Hepatocyte (in vitro differentiated cells): ENCODE measurements at places on chromosomes 3 and 15.

DNA sequence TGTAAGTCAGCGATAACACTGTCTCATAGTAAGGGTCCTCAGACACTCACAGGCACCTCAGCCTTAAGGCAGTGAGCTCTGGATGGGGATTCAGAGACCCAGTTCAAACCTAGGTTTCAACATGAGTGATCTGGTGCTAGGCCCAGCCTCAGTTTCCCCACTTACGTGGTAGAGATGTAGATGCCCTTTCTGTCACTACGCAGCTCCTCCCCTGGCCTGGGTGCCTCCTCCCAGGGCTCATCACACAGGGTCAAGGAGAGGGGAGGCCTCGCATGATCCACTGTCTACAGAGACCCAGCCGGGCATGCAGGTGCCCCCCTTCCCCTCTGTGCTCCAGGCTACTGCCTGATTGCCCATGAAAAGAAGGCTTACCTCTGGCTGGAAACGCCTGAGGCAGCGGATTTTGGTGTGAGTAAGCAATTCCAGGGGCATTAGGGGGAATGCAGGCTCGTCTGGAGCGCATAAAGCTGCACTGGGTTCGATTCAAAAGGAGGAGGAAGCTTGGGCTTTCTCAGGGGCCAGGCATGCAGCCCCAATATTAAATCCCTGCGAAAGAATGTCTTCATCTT lies 69.8 kb upstream of the ANKRD34C start:
- H3K27me3 ChIP-seq, result peaks cover 51% of the 10 kb centered on the region
- H3K4me3 ChIP-seq, result no peak overlapping the region
- H3K27ac ChIP-seq, result no peak overlapping the region
- no peaks in the 10 kb centered on the region for H3K4me1 ChIP-seq

GRCh38 chr3:46091046-46091445 lies 63.8 kb upstream of the XCR1 start:
- DNase-seq, result no peak
- no peaks in the 10 kb centered on the region for H3K36me3 ChIP-seq
- H3K4me3 ChIP-seq, result no peak overlapping the region

- H3K4me1 ChIP-seq, result no peaks in the 10 kb centered on the region
- DNase-seq, result no peak
- no peak overlapping the region for H3K4me3 ChIP-seq
- H3K27ac ChIP-seq, result no peak overlapping the region
These were observed 39.8 kb downstream of the RIOX2 start for GRCh38 chr3:97932387-97932801.

DNA sequence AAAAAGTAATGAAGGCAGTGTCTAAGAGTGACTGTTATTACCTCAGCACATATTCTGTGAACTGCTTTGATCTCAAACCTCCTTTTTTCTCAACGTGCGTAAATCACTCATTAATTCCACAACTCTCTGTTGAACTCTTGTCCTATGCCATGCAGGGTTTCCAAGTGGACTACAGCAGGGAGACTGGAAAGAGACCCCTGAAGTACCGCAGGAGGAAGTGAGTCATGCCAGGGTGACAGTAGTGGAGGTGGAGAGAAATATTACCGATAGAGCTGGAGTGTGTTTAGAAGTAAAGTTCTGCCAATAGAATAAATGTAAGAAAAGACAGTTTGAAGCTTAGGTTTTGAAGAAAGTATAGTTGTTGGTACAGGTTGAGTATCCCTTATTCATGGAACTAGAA lies 908.9 kb downstream of the ROBO1 start:
- H3K27me3 ChIP-seq, result no peaks in the 10 kb centered on the region
- no peak overlapping the region for H3K27ac ChIP-seq
- DNase-seq, result no peak
- no peaks in the 10 kb centered on the region for H3K36me3 ChIP-seq

- peaks cover 24% of the 10 kb centered on the region for H3K4me1 ChIP-seq
- no peaks in the 10 kb centered on the region for H3K36me3 ChIP-seq
- no peak overlapping the region for H3K4me3 ChIP-seq
- no peak overlapping the region for H3K27ac ChIP-seq
These were observed 87.8 kb downstream of the IGF2BP2 start for GRCh38 chr3:185737020-185737419.

DNA sequence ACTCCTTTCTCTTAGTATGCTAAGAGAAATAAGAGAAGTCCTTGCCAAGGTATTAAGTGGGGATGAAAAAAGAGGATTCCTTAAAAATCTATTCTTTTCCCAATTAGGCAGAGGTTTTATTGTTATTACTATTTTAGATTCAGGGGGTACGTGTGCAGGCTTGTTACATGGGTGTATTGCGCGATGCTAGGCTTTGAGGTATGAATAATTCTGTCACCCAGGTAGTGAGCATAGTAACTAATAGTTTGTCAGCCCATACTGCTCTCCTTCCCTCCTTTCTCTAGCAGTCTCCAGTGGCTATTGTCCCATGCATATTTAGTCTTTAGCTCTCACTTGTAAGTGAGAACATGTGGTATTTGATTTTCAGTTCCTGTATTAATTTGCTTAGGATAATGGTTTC lies 83.9 kb downstream of the LEKR1 start:
- H3K27ac ChIP-seq, result no peak overlapping the region
- no peak for DNase-seq
- H3K27me3 ChIP-seq, result no peaks in the 10 kb centered on the region
- no peaks in the 10 kb centered on the region for H3K4me1 ChIP-seq

GRCh38 chr3:138578961-138579574 lies 15.0 kb downstream of the CEP70 start:
- H3K27me3 ChIP-seq, result no peaks in the 10 kb centered on the region
- no peak for DNase-seq
- no peaks in the 10 kb centered on the region for H3K36me3 ChIP-seq
- H3K27ac ChIP-seq, result no peak overlapping the region
- no peaks in the 10 kb centered on the region for H3K4me1 ChIP-seq

GRCh38 chr3:82294609-82295008 lies 533.2 kb upstream of the GBE1 start:
- H3K4me3 ChIP-seq, result no peak overlapping the region
- H3K4me1 ChIP-seq, result no peaks in the 10 kb centered on the region
- H3K27ac ChIP-seq, result no peak overlapping the region
- DNase-seq, result no peak
- no peaks in the 10 kb centered on the region for H3K36me3 ChIP-seq

DNA sequence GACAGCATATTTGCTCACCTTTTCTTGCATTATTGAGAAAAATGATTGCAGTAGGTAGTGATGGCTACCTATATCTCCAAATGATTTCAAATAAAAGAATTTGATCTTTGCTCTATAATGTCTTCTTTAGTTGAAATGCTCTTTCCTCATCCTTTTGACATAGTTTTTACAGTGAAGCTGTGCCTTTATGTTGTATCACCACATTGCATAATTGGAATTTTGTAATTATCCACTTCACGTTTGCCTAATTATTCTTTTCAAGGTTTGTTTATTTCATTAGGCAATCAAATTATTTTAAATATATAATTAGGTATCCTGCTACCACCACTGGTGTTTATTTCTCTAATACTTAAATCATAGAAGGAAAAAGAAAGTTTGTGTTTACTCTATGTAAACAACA lies 21.3 kb upstream of the P2RY13 start:
- H3K27ac ChIP-seq, result no peak overlapping the region
- H3K36me3 ChIP-seq, result no peaks in the 10 kb centered on the region
- H3K27me3 ChIP-seq, result no peaks in the 10 kb centered on the region
- DNase-seq, result no peak
- no peak overlapping the region for H3K4me3 ChIP-seq
- no peaks in the 10 kb centered on the region for H3K4me1 ChIP-seq

GRCh38 chr15:74742422-74742821 lies 6.2 kb upstream of the CYP1A2 start:
- H3K36me3 ChIP-seq, result no peaks in the 10 kb centered on the region
- H3K4me3 ChIP-seq, result no peak overlapping the region
- no peak overlapping the region for H3K27ac ChIP-seq
- H3K4me1 ChIP-seq, result no peaks in the 10 kb centered on the region

DNA sequence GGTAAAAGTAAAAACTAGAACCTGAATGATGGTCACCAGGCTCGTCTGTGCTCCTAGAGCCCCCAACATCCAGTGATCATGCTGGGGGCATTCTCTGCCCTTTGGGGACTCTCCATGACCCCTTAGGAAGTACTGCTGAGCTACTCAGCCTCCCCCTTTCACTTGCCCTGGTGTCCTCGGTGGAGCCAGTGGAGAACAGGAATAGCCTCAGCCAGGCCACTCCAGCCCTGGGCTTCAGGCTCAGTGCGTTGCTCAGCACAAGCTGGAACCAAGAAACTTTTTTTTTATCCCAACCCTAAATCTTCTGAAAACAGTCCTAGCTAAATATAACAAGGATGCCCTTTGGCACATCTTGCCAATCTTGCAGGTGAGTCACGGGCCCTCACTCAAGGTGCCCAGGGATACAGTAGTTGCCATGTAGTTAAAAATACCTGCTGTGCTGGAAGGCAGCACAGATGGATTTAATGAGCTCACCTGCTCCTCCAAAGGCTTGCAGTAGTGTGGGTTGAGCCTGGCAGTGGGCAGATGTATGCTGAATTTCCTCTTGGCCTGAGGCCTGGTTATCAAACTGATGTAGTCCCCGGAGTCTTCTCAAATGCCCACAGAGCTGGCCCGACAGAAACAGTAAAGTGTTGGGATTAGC lies 46.9 kb upstream of the TMEM158 start:
- no peak overlapping the region for H3K27ac ChIP-seq
- no peaks in the 10 kb centered on the region for H3K27me3 ChIP-seq
- DNase-seq, result no peak
- no peaks in the 10 kb centered on the region for H3K4me1 ChIP-seq

DNA sequence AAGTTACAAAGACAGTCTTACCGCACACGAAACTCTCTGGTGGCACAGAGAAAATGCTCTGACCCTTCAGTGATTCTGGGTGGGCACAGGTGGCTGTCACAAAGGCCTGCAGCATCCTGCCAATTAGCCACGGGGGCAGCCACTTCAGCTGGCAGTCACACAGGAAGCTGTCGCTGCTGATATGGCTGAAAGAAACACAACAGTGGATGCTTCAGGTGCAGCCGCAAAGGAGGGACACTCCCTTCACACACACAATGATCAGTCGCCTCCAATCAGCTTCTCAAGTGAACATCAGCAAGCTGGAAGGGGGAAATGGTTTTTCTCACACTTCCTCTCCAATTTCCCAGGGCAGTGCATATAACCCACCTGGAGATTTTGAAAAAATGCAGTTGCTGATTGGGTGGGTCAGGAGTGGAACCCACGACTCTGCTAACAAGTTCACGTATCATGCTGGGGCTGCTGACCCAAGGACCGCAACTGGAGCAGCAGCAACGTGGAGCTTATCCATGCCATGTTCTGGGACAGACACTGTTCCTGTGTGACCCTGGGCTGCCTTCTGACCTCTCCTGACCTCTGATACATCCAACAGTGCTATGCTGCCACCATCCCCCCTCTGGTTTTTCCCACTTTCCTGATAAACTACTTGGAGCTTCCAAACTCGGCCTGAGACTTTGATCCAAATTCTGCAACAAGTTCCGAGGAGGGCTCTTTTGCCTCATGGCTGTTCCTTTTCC lies 106.6 kb downstream of the LRIG1 start:
- H3K27me3 ChIP-seq, result no peaks in the 10 kb centered on the region
- no peak for DNase-seq
- no peaks in the 10 kb centered on the region for H3K36me3 ChIP-seq
- no peak overlapping the region for H3K27ac ChIP-seq
- no peak overlapping the region for H3K4me3 ChIP-seq

- H3K27ac ChIP-seq, result no peak within 1 kb of the TSS
- peaks cover 25% of the 10 kb centered on the region for H3K27me3 ChIP-seq
- H3K4me1 ChIP-seq, result no peaks in the 10 kb centered on the region
- no peaks in the 10 kb centered on the region for H3K36me3 ChIP-seq
These were observed at the start of gene RAB6B for GRCh38 chr3:133895208-133896001. TSS of gene RAB6B (minus strand) at chr3:133895882. CDS start at chr3:133895466, 416 bp downstream.

- H3K4me1 ChIP-seq, result peaks cover 15% of the 10 kb centered on the region
- H3K27ac ChIP-seq, result no peak overlapping the region
- no peak for DNase-seq
- peaks cover 3% of the 10 kb centered on the region for H3K27me3 ChIP-seq
- no peaks in the 10 kb centered on the region for H3K36me3 ChIP-seq
- no peak overlapping the region for H3K4me3 ChIP-seq
These were observed 2.0 kb upstream of the IL16 start for GRCh38 chr15:81194723-81195122.

- H3K4me1 ChIP-seq, result no peaks in the 10 kb centered on the region
- H3K27ac ChIP-seq, result no peak overlapping the region
- H3K4me3 ChIP-seq, result no peak overlapping the region
- H3K27me3 ChIP-seq, result no peaks in the 10 kb centered on the region
These were observed 738.3 kb upstream of the CFAP20DC start for GRCh38 chr3:59788133-59788532.

- no peak overlapping the region for H3K27ac ChIP-seq
- H3K4me1 ChIP-seq, result peaks cover 24% of the 10 kb centered on the region
- H3K27me3 ChIP-seq, result no peaks in the 10 kb centered on the region
- no peak overlapping the region for H3K4me3 ChIP-seq
- DNase-seq, result no peak
These were observed 68.7 kb downstream of the AAGAB start for GRCh38 chr15:67185621-67186225.

GRCh38 chr3:72371431-72371830 lies 476.8 kb downstream of the SHQ1 start:
- no peaks in the 10 kb centered on the region for H3K27me3 ChIP-seq
- no peaks in the 10 kb centered on the region for H3K36me3 ChIP-seq
- H3K4me1 ChIP-seq, result no peaks in the 10 kb centered on the region
- no peak for DNase-seq

DNA sequence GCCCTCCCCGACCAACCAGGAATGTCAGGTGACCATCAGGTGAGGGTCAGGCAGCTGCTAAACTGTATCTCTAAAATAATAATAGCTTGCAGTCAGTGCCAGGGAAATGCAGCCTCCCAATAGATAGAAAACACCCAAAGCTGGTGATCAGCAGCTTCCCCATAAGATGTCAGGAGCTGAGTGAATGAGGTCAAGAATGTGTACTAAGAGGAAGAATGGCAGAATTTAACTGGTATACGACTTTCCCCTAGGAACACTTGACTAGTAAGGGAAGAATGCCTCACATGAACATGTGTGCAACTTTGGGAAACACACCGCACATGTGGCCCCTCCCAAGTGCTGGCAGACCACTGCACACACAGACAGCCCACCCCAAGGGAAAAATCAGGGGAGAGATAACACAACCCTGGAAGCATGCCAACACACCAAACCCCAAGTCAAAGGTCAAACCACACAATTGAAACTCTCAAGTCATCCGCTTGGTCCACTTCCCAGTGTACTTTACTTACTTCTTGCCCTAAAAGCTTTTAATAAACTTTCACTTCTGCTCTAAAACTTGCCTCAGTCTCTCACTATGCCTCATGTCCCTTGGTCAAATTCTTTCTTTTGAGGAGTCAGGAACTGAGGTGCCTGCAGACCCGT lies 806.5 kb downstream of the OTOL1 start:
- H3K27ac ChIP-seq, result no peak overlapping the region
- H3K4me1 ChIP-seq, result no peaks in the 10 kb centered on the region
- H3K36me3 ChIP-seq, result no peaks in the 10 kb centered on the region
- DNase-seq, result no peak

DNA sequence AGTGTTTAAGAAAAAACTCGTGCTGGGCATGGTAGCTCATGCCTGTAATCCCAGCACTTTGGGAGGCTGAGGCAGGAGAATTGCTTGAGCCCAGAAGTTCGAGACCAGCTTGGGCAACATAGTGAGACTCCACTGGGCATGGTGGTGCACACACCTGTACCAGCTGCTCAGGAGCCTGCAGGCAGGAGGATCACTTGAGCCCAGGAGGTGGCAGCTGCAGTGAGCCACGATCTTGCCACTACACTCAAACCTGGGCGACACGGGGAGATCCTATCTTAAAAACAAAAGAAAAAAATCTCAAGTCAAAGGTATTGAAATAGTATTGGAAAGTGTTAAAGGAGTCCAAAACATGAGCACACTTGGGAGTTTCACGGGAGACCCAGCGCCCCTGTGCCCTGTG lies 14.0 kb downstream of the KLF13 start:
- H3K27ac ChIP-seq, result no peak overlapping the region
- H3K27me3 ChIP-seq, result no peaks in the 10 kb centered on the region
- H3K4me3 ChIP-seq, result no peak overlapping the region
- no peaks in the 10 kb centered on the region for H3K36me3 ChIP-seq
- no peak for DNase-seq
- H3K4me1 ChIP-seq, result peaks cover 12% of the 10 kb centered on the region
